Ascending aorta (tissue), 2 donors: ENCODE measurements at places on chromosomes 2 and 18.

DNA sequence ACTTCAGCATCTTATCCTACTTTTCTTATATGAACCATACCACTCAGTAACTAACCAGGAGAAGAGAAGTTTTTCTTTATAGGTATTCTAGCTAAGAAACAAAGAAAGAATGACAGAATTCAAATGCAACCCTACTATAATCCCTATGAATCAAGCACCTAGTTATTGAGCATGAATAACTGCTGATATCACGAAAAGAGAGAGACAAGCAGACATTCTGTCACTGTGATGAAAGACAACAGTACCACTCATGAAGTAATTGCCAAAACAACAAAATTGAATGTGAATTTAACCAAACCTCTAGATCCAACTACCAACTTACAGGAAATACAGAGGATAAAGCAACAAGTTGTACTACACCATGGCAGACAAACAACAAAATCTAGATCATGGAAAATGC, 15.3 kb downstream of the TTC21B start:
- DNase-seq: no peak
- no peaks in the 10 kb centered on the region for H3K27me3 ChIP-seq

- DNase-seq: no peak
- H3K4me3 ChIP-seq: no peak overlapping the region
- H3K27me3 ChIP-seq: no peaks in the 10 kb centered on the region
- H3K4me1 ChIP-seq: no peaks in the 10 kb centered on the region
Measured at GRCh38 chr2:212052412-212053159, 486.0 kb downstream of the ERBB4 start.

DNA sequence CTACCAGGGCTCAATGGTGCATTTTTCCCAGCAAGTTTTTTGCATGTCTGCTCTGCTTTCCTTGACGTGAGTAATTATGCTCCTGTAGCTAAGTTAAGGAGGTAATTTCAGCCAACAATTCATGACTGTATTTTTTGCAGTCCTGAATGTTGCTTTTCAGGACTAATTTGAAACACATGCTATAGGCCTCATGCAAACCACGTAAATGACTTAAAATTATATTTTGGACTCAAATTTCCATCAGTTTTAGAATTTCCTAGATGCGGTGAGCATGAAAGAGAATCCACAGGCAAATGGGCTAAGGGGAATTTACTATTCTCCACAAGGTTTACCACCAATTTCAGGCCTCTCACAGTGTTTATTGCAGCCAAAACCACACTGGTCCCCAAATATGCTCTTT, 589.9 kb upstream of the LRRTM1 start:
- H3K27ac ChIP-seq: no peak overlapping the region
- no peaks in the 10 kb centered on the region for H3K4me1 ChIP-seq
- no peak overlapping the region for H3K4me3 ChIP-seq

GRCh38 chr2:57330447-57330846, 716.2 kb upstream of the VRK2 start:
- H3K27ac ChIP-seq: no peak overlapping the region
- no peaks in the 10 kb centered on the region for H3K4me1 ChIP-seq
- H3K36me3 ChIP-seq: no peaks in the 10 kb centered on the region
- no peak overlapping the region for H3K4me3 ChIP-seq

- no peak for DNase-seq
- no peaks in the 10 kb centered on the region for H3K36me3 ChIP-seq
- no peaks in the 10 kb centered on the region for H3K27me3 ChIP-seq
- no peak overlapping the region for H3K4me3 ChIP-seq
- H3K4me1 ChIP-seq: no peaks in the 10 kb centered on the region
Measured at GRCh38 chr2:68696554-68696953, 38.1 kb upstream of the ARHGAP25 start.

DNA sequence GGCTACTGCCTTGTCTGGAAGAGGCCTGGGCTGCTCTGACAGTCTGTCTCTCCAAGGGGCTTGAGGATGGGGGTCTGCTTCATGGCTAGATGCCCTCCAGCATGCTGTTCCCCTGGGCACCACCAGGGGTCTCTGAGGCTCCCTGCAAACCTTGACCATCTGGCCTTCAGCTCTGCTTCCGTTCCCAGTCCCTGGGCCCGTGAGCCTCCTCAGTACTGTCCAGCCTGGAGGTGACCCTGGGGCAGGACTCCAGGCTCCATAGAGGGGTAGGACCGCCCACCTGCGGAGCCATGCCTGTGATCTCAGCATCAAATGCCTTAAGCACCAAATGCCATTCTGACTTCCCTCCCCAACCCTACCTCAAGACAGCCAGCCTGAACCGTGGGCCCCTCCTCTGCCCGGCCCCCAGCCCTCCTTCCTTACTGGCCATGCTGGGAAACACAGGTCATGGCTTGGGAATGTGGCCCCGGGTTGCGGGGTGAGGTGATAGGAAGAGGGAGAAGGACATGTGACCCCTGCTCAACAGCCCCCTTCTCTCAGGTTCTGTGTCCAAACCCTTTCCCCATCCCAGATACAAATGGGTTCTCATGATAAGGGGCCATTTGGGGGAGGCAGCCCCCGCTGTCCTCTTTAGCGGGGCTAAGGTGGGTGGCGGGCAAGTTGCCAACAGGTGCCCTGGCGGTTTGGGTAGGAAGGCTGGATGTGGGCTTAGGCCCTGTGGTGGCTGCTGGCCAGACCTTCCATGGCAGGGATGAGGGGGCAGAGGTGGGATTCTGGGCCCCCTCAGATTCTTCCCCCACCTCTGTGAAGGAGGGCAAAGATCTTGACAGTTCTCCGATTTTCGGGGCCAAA, 25.0 kb downstream of the SPEG start:
- H3K27me3 ChIP-seq: no peaks in the 10 kb centered on the region
- H3K4me3 ChIP-seq: peak overlapping the region; percentile 42
- peaks cover 58% of the 10 kb centered on the region for H3K36me3 ChIP-seq
- H3K27ac ChIP-seq: peak overlapping the region; percentile 91
- no peak for DNase-seq

GRCh38 chr2:234459401-234460009, 37.4 kb downstream of the ARL4C start:
- H3K27me3 ChIP-seq: no peaks in the 10 kb centered on the region
- H3K36me3 ChIP-seq: no peaks in the 10 kb centered on the region
- DNase-seq: no peak
- H3K4me1 ChIP-seq: no peaks in the 10 kb centered on the region
- H3K27ac ChIP-seq: no peak overlapping the region

GRCh38 chr2:26345283-26345544, 729 bp upstream of the SELENOI start:
- H3K4me3 ChIP-seq: peak overlapping the region; percentile 94
- no peaks in the 10 kb centered on the region for H3K36me3 ChIP-seq
- DNase-seq: no peak
- peaks cover 6% of the 10 kb centered on the region for H3K4me1 ChIP-seq
- no peaks in the 10 kb centered on the region for H3K27me3 ChIP-seq
- H3K27ac ChIP-seq: peak overlapping the region; percentile 84

- H3K27me3 ChIP-seq: no peaks in the 10 kb centered on the region
- H3K27ac ChIP-seq: no peak overlapping the region
- no peak overlapping the region for H3K4me3 ChIP-seq
- peaks cover 11% of the 10 kb centered on the region for H3K36me3 ChIP-seq
Measured at GRCh38 chr2:177449159-177449558, 56.6 kb downstream of the AGPS start.

GRCh38 chr2:48982887-48983435, 171.4 kb downstream of the FSHR start:
- H3K4me1 ChIP-seq: no peaks in the 10 kb centered on the region
- no peak overlapping the region for H3K4me3 ChIP-seq
- no peak overlapping the region for H3K27ac ChIP-seq
- no peaks in the 10 kb centered on the region for H3K27me3 ChIP-seq
- DNase-seq: no peak
- H3K36me3 ChIP-seq: no peaks in the 10 kb centered on the region

DNA sequence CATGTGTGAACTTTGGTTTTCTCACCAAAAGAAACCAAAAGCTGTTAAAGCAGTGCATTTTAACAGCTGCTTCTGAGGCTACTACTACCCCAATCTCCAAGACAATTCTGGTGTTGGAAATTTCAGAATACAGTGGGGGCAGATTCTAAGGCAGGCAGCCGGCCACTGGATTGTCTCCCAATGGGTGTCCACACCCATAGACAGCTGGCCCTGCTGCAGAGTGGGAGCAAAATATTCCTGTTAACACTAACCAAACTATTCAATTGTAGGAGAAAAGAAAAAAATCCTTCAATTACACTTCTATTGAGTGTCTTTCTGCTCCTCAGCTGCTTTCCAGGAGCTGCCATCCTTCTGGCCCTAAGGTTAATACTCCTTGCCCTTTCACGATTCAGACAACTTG, 223.7 kb downstream of the ALK start:
- no peak for DNase-seq
- no peaks in the 10 kb centered on the region for H3K4me1 ChIP-seq
- no peaks in the 10 kb centered on the region for H3K27me3 ChIP-seq
- H3K36me3 ChIP-seq: no peaks in the 10 kb centered on the region
- H3K4me3 ChIP-seq: no peak overlapping the region

GRCh38 chr2:219902891-219903552, 275.6 kb downstream of the SLC4A3 start:
- H3K27me3 ChIP-seq: no peaks in the 10 kb centered on the region
- no peaks in the 10 kb centered on the region for H3K4me1 ChIP-seq
- no peak overlapping the region for H3K4me3 ChIP-seq
- DNase-seq: no peak

GRCh38 chr18:26119246-26119645, 14.4 kb upstream of the PSMA8 start:
- H3K4me1 ChIP-seq: no peaks in the 10 kb centered on the region
- no peak overlapping the region for H3K4me3 ChIP-seq
- H3K27me3 ChIP-seq: no peaks in the 10 kb centered on the region

- H3K36me3 ChIP-seq: no peaks in the 10 kb centered on the region
- H3K4me3 ChIP-seq: peak overlapping the region; percentile 83
- peak overlapping the region; percentile 79 for H3K27ac ChIP-seq
- H3K4me1 ChIP-seq: no peaks in the 10 kb centered on the region
Measured at GRCh38 chr2:53787614-53788289, 908 bp downstream of the ERLEC1 start.

- no peak overlapping the region for H3K4me3 ChIP-seq
- H3K36me3 ChIP-seq: no peaks in the 10 kb centered on the region
- no peaks in the 10 kb centered on the region for H3K27me3 ChIP-seq
Measured at GRCh38 chr2:136129601-136130000, 11.7 kb upstream of the CXCR4 start.

GRCh38 chr18:478681-479080, 21.8 kb downstream of the COLEC12 start:
- H3K27ac ChIP-seq: no peak overlapping the region
- peaks cover 12% of the 10 kb centered on the region for H3K4me1 ChIP-seq
- H3K27me3 ChIP-seq: no peaks in the 10 kb centered on the region
- no peak for DNase-seq

GRCh38 chr2:203498161-203498560, 36.9 kb downstream of the RAPH1 start:
- H3K27me3 ChIP-seq: no peaks in the 10 kb centered on the region
- no peak overlapping the region for H3K4me3 ChIP-seq
- no peak for DNase-seq
- H3K27ac ChIP-seq: no peak overlapping the region
- H3K4me1 ChIP-seq: no peaks in the 10 kb centered on the region

DNA sequence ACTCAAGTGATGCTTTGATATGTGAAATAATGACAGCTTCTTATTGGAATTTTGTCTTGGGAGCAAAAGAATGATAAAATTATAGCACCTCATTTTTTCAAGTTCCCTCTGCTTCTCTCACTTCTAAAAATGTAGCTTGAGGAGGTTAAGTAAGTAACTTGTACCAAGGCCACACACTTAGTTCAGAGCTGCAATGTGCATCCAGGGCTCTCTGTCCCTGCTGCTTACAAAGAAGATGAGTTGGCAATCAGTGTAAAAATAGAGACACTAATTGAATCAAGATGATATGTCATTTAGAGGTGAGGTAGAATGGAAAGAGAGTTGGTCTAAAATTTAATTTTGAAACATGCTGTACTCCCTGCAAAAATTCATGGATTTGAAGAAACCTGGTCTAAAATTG, 312.0 kb upstream of the TNP1 start:
- H3K4me3 ChIP-seq: no peak overlapping the region
- no peaks in the 10 kb centered on the region for H3K36me3 ChIP-seq
- H3K27ac ChIP-seq: no peak overlapping the region
- H3K27me3 ChIP-seq: no peaks in the 10 kb centered on the region

DNA sequence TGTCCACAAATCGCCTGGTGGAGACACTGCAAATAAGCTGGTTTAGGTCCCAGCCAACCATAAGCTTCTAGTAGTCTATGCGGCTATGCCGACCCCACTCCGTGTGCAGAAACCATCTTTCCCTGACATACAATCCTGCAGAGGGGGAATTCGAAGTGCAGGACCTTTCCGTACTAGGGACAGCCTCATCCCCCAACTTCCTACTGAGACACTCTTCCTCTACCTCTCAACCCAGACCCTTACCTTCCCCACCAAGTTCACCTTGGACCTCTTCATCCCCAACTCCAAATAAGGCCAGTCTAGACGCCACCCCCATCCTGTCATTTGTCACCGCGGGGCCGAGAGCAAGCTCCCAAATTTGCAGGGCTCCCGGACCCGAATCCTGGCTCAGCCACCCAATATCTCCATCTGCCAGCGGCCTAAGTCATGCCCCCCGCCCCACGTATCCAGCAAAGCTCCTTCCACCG, 496 bp downstream of the SUCLG1 start:
- peak overlapping the region; percentile 84 for H3K27ac ChIP-seq
- peak overlapping the region; percentile 86 for H3K4me3 ChIP-seq
- peaks cover 9% of the 10 kb centered on the region for H3K4me1 ChIP-seq

GRCh38 chr18:5144629-5145028, 52.4 kb downstream of the AKAIN1 start:
- H3K27me3 ChIP-seq: no peaks in the 10 kb centered on the region
- H3K27ac ChIP-seq: no peak overlapping the region
- DNase-seq: no peak
- no peaks in the 10 kb centered on the region for H3K36me3 ChIP-seq
- no peak overlapping the region for H3K4me3 ChIP-seq

GRCh38 chr2:165725421-165725820, 68.6 kb downstream of the GALNT3 start:
- DNase-seq: no peak
- H3K4me3 ChIP-seq: no peak overlapping the region
- H3K36me3 ChIP-seq: no peaks in the 10 kb centered on the region
- no peaks in the 10 kb centered on the region for H3K27me3 ChIP-seq

DNA sequence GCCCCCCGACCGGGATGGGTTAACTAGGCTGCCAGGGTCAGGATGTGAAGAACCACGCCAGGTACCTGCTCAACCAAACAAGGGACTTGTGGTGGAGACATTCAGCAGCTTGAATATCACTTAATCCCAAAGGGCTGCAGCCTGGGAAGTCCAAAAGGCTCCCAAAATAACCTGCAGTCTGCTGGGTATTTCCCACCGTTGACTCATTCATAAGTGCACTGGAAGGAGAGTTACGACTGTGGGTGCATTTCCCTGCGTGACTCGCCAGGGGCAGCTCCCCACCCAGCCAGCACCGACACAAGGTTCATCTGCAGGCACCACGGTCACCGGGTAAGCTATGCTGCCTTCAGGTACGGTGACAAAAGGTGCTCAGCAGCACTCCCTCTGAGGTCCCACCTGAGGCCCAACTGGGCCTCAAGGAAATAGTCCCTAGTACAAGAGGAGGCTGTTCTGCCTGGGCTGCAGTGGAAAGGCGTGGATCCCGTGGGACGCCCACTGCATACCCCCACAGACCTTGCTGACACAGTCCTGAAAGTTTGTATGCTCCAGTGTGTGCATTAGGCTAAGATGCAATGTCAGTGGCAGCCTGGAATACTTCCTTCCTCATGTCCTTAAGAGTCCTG, 86.5 kb downstream of the UXS1 start:
- no peak overlapping the region for H3K27ac ChIP-seq
- no peaks in the 10 kb centered on the region for H3K27me3 ChIP-seq
- DNase-seq: no peak
- peaks cover 3% of the 10 kb centered on the region for H3K4me1 ChIP-seq
- H3K36me3 ChIP-seq: peaks cover 2% of the 10 kb centered on the region
